ENCODE measurements at places on chromosomes 5 and 9.

- no peak for DNase-seq
Measured at GRCh38 chr9:109242014-109242413, 75.0 kb upstream of the FRRS1L start.

- no peak for DNase-seq
Measured at GRCh38 chr9:21873540-21874221, 71.2 kb downstream of the MTAP start.

DNA sequence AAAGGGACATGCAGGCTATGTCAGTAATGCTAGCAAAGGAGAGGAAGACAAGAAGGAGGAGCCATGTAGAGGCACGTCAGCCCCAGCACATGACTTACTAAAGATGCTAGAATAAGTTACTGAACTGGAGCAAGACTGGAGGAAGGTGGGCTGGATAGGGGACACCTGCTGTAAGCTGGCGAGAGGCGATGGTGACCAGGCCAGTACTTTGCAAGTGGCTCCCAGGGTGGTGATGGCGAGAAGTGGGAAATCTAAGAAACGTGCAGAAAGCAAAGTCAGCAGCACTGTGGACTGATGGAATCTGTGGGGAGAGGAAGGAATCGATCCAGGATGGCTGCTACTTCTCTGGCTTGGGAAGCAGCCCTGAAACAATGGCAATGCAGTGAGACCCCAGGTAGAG, 617.1 kb upstream of the ADAMTS16 start:
- DNase-seq: no peak

- DNase-seq: no peak
Measured at GRCh38 chr5:165393839-165394238, 1888.4 kb downstream of the MAT2B start.

DNA sequence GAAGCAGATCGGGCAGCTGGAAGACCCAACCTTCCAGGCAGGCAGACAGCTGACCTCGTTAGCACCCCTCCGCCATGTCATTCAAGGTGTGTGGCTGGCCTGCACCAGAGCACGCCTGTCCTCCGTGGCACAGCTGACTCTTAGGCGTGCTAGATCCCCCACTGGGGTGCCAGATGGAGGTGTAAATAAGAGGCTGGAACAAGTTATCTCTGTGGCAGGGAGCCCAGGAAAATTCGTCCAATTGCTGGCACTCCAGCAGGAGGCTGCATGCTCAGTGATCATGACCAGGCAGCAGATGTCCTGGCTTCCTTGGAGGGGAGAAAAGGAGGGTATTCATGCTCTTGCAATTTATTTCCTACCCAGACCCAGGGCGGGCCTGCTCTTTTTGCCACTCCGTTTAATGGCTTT, 7.8 kb upstream of the ALDOB start:
- no peak for DNase-seq

DNA sequence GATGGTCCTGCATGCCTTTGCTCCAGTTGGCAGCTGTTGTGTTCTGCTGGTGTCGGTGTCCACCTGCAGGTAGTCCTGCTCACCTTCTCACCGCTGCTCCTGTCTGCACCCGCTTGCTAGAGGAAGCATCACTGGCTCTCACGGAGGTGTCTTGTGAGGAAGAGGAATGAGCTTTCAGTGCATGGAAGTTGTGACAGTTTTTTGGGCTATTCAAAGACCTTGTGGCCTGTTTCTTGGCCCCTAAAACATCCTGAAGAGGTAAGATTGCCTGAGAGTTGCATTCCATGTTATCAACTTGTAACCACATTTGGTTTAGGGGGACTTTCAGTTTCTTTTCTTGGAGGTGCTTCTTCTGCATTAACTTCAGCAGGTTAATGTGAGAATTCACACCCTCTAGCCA, 85.6 kb downstream of the MACROH2A1 start:
- DNase-seq: no peak

DNA sequence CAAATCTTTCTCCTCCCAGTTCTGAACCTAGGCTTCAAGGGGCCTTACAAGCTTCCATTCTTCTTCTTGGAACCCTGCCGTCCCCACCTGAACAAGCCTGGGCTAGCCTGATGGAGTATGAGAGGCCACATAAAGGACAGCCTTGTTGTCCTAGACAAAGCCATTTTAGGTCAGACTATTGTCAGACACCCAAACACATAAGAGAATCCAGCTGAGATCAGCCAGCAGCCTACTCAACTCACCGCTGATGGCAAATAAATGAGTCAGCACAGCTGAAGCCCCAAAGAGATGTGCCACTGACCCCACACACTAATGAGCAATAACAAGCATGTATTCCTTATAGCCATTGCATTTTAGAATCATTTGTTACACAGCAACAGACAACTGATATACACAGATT, 33.8 kb downstream of the SVEP1 start:
- DNase-seq: no peak

- DNase-seq: no peak
Measured at GRCh38 chr5:155919725-155920124, 407.2 kb upstream of the SGCD start.

- no peak for DNase-seq
Measured at GRCh38 chr5:14211818-14212803, 69.0 kb downstream of the TRIO start.

GRCh38 chr9:113868501-113868900, 7.6 kb upstream of the ZNF618 start:
- no peak for DNase-seq
